Cerebellar nuclear complex (tissue), 1 donor: ENCODE measurements at places on chromosomes 2 and 18.

DNA sequence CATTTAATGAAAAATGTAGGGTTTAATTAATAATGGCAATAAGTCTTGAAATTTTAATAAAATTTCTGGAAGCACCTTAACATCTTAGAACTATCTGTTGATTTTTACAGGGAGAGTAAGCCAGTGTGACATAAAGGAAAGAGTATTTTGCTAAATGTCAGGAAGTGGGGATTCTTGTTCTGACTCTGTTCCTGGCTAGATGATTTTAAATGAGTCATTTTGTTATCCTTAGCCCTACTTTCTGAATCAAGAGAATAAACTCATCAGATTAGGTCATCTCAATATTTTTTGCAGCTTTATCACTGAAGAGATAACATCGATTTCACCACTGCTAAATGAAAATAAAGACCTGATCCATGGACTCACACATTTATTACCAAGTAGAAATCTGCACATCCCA lies 377.5 kb upstream of the CYRIA start:
- DNase-seq = no peak

- DNase-seq = no peak
Measured at GRCh38 chr18:26654616-26655524, 106.5 kb upstream of the KCTD1 start.

GRCh38 chr2:943821-944220 lies 6.8 kb upstream of the SNTG2 start:
- no peak for DNase-seq

DNA sequence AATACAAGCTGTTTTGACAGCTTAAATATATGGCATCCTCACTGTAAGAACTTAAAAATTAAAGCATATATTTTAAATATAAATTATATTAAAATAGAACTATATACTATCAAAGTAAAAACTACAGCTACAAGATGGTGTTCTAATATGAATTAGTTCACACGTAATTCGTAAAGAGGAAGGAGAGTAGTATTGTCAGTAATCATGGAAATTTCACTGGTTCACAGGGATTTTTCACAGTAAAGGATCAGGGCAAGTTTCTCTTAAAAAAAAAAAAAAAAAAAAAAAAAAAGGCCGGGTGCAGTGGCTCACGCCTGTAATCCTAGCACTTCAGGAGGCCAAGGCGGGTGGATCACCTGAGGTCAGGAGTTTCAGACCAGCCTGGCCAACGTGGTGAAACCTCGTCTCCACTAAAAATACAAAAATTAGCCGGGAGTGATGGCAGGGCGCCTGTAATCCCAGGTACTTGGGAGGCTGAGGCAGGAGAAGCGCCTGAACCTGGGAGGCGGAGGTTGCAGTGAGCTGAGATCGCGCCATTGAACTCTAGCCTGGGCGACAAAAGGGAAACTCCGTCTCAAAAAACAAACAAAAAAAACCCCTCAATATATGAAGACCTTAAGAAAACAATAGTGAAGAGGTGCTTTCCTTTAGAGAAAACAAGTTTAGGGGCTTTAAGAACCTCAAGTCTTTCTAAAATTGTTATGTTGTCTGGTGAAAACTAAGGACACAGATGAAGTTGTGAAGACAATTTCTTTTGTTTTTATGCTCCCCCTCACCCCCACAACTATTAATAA lies 32.5 kb downstream of the PNO1 start:
- DNase-seq = no peak

DNA sequence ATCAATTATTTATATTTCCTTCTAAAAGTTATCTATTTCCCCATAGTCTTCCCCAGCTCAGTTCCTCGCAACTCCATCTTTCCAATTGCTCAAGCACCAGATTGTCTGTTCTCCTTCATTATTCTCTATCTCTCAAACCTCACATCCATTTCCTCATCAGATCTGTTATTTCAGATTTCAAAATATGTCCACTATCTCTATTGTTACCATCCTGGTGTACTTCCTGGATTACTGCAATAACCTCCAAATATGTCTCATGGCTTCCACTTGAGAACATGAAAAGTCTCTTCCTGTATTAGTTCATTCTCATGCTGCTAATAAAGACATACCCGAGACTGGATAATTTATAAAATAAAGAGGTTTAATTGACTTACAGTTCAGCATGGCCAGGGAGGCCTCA lies 641.7 kb upstream of the ZEB2 start:
- DNase-seq = no peak
